Brain pericyte (primary cell): ENCODE measurements at places on chromosomes 12 and 14.

DNA sequence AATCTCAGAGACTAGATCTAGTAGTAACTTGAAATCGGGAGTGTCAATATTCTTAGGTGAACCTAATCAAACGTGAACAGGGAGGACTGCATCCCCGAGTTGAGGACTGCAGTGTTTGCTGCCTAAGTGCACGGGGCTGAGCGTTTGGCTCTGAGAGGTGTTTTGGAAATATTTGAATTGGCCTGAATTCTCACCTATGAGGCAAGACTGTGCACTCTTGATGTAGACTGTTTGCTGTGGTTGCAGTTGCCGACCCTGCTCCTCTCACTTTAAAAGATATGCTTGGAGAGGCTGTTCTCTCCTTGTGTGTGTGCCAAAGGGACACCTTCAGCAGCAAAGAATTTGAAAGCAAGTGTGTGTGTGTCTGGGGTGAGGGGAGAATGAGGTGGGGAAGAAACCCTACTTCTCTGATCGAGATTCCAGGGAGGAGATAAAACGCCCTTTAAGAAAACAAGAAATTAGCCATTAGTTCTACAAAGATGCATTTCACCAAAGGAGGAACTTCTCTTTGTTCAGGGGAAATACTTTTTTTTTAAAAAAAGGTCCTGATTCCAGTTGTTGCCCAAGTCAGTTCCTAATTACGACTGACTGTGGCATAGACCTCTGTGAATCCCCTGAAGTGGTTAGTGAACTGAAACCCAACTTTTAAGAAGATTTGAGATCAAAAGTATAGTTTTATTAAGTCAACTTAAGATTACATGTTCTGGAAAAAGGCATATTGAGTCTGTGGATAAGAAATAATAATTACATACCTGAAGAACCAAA, 106.6 kb downstream of the DYRK2 start:
- no peak for DNase-seq

- no peak for DNase-seq
Observed at GRCh38 chr14:67426161-67426560, 14.2 kb upstream of the PLEK2 start.

- DNase-seq, result no peak
Observed at GRCh38 chr12:54134850-54135249, 53.9 kb downstream of the SMUG1 start.

GRCh38 chr12:54032627-54033100, at the start of gene HOXC5:
Gene HOXC5 (plus strand): TSS chr12:54033050. CDS start chr12:54033123, 73 bp downstream.
- DNase-seq, result no peak

- no peak for DNase-seq
Observed at GRCh38 chr14:75653563-75653962, 7.1 kb downstream of the ERG28 start.

DNA sequence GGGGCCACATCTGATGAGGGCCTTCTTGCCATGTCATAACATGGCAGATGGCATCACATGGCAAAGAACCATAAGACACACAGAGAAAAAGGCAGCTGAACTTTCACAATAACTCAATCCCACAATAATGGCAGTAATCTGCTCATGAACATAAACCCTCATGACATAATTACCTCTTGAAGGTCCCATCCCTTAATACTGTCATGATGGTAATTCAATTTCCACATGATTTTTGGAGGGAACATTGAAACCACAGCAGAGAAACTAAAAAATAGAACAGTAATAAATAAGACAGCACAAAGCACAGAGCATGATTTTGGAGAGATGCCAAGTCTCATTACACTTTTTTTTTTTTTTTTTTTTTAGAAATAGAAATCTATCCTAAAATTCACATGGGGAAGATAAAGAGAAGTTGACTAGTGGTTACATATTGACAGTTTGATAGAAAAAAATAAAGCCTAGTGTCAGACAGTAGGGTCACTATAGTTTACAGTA, 61.8 kb upstream of the ATF7IP start:
- no peak for DNase-seq

DNA sequence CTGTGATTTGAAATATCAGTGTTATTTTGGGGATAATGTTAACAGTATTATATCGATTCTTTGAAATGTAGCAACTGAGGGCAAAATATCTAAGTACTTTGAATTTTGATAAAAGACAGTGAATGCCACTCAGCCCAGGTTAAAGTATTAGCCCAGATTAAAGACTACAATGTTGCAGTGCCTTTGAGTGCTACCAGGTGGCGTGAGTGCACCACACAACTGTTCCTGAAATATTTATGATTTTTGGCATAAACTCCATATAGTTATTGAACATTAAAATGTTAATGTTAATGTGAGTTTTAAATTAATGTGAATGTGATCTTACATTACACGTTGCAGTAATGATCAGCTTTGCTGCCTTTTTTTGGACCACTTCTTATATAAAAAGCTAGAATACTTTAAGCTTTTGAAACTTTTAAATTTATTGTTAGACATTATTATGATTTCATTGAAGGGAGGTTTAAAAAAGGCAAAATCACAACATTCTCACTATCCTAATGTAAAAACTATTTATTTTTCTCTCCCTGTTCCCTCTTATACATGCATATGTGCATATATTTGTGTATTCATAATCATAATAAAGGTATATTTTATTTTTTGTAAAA, 22.5 kb downstream of the MRPS35 start:
- no peak for DNase-seq

DNA sequence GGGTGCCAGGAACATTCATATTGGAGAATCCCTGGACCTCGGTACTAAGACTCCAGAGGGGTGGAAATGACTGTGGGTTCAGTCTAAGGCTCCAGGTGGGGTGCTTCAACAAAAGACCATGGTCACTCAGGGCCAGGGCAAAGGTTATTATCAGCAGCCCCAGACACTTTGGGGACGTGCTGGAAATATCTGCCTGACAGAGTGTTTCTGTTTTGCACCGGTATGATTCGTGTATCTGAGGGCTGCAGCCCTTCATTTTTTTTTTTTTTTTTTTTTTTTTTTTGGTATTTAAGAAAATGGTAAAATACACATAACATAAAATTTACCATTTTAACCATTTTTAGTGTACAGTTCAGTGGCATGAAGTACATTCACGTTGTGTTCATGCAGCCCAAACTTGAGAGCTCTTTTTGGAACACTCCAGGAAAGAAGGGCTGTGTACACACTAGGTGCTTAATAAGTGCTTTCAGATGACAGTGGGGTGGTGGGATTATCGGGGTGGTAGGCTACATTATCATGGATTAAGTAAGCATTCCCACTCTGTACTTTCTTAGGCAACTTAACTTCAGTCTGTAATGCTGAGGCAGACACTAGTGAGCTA, 120.3 kb downstream of the CHST11 start:
- no peak for DNase-seq

DNA sequence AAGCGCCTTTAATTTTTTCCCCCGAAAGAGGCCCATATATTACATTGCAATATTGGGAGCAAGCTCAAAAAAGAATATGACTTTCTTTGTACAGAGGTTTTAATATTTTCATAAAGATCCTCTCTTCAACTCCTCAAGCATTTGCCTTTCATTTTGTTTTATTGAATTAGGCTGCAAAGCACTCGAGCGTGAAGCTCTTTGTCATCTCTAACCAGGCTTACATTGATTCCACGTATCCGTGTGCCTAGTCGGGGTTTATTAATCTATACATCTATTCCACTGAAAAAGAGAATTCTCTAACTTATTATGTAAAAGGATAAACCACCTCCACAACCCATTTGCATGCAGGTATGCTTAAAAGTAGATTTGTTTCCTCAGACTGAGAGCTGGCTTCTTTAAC, 234.8 kb upstream of the TMPO start:
- no peak for DNase-seq

- no peak for DNase-seq
Observed at GRCh38 chr12:5587711-5588121, 155.8 kb downstream of the NTF3 start.

DNA sequence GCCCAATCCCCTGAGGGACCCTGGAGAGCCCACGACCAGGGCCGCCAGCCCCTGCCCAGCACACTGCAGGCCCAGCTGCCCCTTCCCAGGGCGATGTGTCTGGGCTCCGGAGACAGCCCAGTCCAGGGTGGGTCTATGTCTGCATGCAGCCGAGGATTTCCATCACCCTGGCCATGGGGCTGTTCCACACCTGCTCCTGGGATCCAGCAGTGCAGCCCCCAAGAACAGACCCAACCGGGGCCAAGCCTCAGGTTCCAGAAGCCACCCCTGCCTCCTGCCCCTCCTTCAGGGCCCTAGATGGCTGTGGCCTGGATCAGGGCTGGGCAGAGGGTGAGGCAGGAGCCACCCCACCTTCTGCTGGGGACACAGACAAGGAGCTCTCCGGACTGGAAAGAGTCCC, 11.5 kb downstream of the C14orf180 start:
- no peak for DNase-seq

DNA sequence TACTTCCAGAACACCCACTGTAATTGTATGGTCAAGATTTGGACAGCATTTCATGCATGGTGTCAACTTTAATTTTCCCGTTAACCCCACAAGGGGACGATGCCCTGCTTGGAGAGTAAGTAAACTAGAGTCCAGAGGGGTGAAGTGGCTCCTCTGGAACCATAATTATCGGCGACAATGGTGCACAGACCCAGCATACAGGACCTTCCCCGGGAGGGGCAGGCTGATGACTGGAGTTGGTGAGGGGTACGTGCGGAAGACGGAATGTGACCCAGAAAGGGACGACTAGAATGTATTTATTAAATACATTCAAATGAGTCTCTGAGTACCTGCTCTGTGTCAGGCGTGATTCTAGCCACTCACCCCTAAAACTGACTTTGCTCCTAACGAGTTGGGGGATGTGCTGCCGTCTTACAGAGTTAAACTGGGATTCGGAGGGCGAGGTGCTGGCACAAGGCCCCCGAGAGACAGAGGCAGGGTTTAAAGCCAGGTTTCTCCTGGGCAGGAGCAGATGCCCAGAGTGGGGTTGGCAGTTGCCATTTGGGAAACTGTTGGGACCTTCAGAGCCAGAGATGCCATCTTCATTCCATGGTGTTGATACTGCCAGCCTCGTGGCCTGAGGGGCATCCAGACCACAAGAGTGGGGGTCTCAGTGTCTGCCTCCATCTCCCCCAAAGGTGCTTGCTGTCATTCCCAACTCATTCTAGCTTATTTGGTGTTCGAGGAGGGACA, 10.9 kb downstream of the RTL1 start:
- no peak for DNase-seq

DNA sequence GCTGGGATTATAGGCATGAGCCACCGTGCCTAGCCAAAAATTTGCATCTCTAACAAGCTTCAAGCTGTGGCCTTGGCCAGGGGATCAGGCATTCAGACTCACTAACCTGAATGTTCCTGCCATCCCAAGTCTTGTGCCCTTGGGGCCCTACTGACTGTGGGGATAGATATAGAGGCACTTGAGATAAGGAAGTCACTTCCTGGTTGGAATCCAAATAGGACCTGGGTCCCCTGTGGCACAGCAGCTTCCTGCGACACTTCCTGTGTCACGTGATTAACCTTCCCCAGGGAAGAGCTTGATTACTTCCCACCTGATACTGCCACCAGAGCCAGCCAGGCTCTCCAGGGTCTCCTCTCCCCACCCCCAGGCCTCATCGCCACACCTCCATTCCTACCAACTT, 128.2 kb downstream of the BCL11B start:
- DNase-seq, result no peak

- DNase-seq, result no peak
Observed at GRCh38 chr12:66713984-66714383, 35.1 kb upstream of the GRIP1 start.

DNA sequence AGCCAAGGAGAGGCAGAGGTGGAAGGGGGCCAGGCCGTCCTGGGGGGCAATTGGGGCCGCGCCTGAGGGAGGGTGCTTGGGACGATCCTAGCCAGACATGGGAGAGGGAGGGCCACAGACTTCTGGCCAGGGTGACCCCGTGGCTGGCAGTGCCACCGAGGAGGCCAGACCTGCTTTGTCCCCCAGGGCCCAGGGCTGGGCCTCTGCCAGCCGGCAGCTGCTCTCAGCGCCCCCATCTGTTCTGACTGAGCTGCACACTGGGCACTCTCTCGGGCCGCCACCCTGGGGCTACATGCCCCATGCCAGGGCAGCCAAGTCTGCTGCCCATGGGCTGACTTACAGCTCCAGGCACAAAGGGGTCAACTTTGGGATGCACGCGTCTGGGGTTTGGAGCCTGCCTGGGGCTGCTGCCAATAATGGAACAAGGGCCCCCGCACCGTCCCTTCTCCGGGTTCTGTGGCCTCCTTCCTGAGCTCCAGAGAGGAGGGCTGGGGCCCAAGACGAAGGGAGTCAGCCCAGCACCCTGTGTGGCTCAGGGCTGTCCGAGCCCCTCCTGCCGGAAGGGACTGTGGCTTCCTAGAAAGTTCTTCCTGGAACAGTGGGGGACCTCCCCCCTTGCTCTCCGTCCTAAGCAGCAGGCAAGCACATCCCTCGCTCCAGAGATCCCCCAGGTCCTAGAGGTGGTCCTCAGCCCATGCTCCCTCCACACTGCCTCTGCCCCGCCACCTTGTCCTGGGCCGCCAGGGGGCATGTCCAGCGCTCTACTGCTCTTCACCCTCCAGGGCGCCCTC, 1.1 kb downstream of the ADSS1 start:
- no peak for DNase-seq

GRCh38 chr12:12018454-12018853, 52.3 kb upstream of the BCL2L14 start:
- DNase-seq, result no peak
